Fibroblast of skin of left biceps (primary cell): ENCODE measurements at places on chromosomes 1 and 21.
A peak's percentile ranks its signal among the peaks of the same experiment; 100 is the strongest.

- DNase-seq = no peak
Measured at GRCh38 chr1:98382586-98382985, 278.9 kb upstream of the SNX7 start.

- no peak for DNase-seq
Measured at GRCh38 chr21:38913120-38913892, 107.6 kb downstream of the ETS2 start.

DNA sequence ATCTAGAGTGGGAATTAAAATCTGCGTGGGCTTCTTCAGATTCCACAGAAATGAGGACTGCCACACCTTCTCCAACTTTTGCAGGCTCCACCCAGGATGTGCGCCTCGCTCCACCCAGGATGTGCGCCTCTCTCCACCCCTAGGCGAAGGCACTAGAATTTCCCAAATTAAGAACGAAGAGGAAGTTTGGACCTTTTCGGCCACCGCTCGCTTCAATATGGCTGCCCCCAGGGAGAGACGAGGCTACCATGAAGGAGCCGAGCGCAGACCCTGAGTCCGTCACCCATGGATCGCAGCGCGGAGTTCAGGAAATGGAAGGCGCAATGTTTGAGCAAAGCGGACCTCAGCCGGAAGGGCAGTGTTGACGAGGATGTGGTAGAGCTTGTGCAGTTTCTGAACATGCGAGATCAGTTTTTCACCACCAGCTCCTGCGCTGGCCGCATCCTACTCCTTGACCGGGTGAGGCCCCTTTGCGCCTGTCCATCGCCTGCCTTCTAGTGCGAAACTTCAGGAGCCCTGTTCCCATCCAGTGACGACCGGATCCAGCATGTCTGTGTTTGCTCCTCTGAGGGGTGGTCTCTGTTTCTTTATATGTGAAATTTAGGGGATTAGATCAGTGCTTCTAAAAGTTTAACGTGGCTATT, at the start of the genes CRYZ and TYW3:
Gene CRYZ (minus strand): TSS at position 91 of the 644 bp plus-strand sequence. CDS start 8,229 bp downstream, outside the sequence.
Gene TYW3 (plus strand): TSS at position 193 of the 644 bp plus-strand sequence. CDS start 93 bp downstream, at position 286.
- peak; percentile 89 for DNase-seq

GRCh38 chr1:3174487-3175247, 105.7 kb downstream of the PRDM16 start:
- DNase-seq = no peak

GRCh38 chr1:92165389-92165788, 52.3 kb upstream of the C1orf146 start:
- DNase-seq = no peak

GRCh38 chr1:31297277-31298247, 730 bp downstream of the ZCCHC17 start:
- no peak for DNase-seq

- DNase-seq = no peak
Measured at GRCh38 chr1:196535727-196536126, 72.5 kb downstream of the KCNT2 start.

DNA sequence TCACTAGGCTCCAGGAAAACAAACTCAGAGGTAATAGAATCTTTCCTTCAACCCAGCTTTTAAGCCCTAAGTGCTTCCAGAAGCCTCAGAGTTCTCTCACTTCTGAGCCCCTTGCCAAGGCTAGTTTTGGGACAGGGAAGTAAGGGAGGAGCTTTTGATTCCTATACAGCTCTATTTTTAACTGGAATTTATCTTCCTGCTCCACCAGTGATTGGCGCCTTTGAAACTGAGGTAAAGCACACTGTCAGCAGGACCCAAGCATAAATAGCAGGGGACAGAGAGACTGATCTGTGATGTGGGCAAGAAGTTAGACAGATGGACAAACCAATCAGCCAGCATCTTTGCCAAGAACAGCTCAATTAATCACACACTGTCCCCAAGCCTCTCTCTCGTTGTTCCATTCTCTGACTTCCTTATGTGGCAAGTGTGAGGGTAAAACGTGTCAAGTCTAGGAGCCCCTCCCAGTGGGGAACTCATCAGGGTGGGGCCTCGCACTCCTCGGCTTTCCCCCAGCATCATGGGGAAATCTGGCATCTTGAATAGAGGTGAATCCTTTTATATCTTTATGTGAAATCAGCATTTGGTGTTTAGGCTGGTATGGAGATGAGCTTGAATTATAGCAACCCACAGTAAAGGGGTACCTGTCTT, 40.2 kb upstream of the MPZL1 start:
- DNase-seq = no peak

- DNase-seq = no peak
Measured at GRCh38 chr1:22470227-22470626, 18.6 kb downstream of the ZBTB40 start.

DNA sequence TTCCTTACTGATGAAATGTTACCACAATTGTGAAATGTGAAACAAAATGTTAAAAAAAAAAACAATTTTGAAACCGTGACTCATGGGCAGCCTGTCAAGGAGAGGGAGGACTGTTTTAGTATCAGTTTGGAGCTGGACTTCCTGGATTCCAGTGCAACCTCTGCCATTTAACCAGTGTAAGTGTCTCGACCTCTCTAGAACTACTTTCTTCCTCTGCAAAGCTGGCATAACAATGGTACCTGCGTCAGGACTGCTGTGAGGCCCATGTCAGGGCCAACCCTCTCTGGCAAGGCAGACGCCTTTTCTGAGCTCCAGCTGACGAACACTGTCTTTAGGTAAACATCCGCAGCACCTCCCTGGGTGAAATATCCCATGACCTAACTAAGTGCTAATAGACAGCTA, 20.9 kb downstream of the URB1 start:
- DNase-seq = peak; percentile 44

- no peak for DNase-seq
Measured at GRCh38 chr1:41779360-41779759, 139.4 kb downstream of the HIVEP3 start.

- DNase-seq = no peak
Measured at GRCh38 chr21:38511662-38512243, 13.5 kb upstream of the ERG start.

GRCh38 chr21:41393876-41394465, 32.1 kb upstream of the MX1 start:
- DNase-seq = no peak

DNA sequence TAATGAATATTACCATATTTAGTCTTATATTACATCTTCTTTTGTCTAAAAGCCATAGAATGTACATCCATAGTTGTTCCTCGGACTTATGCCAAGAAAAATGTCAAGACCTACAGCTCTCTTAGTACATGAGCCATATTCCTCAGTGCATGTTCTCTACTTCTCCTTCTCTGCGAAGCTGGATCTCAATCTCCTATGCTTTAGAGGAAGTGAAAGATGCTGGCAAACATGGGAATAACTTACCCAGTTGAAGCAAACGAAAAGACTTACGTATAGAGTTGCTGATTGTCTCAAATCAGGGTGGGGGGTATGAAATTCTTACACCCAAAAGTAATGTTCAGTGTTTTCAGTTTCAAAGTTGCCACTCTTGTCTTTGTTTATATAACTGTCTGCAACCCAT, 32.7 kb downstream of the OR13G1 start:
- DNase-seq = no peak

DNA sequence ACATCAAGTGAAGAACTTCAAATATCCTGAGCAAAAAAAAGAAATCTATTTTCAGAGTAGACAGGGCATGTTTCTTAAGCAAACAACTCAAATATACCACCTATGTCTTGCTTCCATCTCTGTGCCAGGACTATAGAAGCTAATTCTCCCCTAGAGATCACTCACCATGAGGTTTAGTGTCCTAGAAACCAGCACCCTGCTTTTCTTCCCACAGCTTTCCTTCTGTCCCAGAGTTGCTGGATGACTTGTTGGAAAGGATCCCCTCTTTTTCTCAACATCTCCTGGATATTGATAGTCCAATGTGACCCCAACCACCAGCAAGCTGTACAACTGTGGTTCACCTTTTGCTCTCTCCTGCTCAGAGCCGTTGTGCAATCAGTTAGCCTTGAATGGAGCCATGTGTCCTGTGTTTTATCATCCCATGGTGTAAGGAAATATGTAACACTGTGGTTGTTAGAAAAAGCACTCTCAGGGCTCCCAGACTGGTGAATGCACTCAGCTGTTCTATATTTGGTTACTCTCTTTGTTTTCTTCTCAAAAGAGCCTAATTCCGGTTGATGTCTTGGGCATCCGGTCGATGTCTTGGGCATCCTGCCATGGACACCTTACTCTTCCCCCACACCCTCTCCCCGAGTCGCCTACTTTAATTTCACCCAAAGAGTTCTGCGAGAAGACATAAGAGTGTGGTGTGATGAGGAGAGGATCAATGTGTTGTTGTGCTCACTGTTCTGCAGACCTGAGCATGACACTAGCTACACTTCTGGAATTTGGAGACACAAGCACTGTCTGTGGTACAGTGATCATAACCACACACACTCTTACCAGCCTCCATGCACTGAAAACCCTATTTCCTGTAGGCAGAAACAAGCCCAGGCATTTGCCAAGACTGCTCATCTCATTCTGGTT, 1.7 kb downstream of the TNFSF4 start:
- peak; percentile 32 for DNase-seq

DNA sequence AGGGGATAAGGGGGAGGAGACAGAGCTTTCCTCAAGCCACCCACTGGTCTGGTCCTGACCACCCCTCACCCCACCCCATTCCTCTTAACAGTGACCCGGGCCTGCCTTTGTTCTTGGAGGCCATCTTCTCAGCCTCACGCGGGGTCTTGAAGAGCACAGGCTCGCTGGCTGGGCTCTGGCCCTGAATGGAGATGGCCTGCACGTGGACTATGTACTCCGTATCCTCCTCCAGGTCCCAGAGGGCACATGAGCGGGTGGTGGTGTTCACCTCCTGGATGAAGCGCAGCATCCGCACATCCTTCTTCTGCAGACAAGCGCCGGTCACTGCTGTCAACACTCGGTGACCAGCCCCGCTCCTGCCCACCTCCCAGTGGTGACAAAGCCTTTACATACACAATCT, 2.6 kb downstream of the FNDC5 start:
- DNase-seq = no peak

- no peak for DNase-seq
Measured at GRCh38 chr1:163928069-163928468, 606.3 kb downstream of the NUF2 start.

GRCh38 chr1:179968284-179968993, 13.8 kb downstream of the CEP350 start:
- no peak for DNase-seq

GRCh38 chr1:28236656-28237322, 865 bp downstream of the ATP5IF1 start:
- DNase-seq = no peak

GRCh38 chr1:2541619-2542245, 11.7 kb upstream of the HES5 start:
- DNase-seq = no peak

GRCh38 chr1:235069577-235070563, 58.8 kb downstream of the TOMM20 start:
- no peak for DNase-seq

DNA sequence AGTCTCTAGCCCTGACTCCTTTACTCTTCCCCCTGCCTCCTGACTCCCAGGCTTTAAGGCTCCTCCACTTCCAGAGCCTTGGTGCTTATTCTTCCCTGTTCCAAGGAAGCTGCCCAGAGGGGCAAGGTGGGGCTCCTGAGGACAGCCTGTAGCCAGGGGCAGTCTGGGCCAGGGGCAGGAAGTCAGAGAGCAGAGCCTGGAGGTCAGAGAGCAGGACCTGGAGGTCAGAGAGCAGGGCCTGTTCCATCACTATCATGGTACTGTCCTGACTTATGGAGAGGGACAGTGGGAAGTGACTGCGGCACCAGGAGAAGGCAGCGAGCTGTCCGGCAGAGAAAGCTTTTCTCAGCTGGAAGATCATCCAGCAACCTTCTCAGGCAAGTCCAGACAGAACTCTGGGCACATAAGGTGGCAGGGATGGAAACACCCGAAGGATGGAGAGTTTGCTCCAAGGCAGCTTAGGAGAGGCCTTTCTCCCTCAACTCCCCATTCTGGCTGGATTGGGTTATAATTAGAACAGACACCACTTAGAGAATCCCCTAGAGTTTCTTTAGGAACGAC, 25.0 kb downstream of the PLXNA2 start:
- DNase-seq = no peak

- no peak for DNase-seq
Measured at GRCh38 chr1:167654975-167655575, 25.0 kb downstream of the RCSD1 start.

DNA sequence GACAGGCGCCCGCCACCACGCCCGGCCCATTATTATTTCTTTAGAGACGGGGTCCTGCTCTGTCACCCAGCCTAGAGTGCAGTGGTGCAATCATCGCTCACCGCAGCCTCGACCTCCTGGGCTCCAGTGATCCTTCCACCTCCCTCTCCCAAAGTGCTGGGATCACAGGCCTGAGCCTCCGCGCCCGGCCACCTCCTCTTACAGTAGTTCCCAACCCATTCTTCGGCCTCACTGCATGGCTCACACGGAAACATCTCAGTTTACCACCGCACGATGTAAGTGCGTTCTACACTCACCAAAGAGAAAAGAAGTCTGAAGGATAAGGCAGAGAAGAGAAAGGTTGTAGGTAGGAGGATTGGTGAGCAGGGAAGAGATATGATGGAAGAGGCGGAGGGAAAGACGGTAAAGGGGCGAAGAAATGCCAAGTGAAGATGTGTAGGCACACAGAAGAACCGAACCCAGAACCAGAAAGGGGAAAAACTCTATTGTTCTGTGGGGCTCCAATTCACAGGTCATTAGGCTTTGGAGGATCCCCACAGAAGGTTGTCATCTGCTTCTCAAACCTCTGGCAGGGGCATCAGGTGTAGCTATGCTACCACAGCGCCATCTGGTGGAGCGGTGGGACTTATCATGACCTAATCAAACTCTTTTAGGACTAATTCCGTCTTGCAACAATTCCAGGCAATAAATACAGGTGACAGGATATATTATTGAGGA, 504.2 kb downstream of the SMYD3 start:
- DNase-seq = peak; percentile 65

- no peak for DNase-seq
Measured at GRCh38 chr1:167136191-167136614, 42.3 kb downstream of the STYXL2 start.

DNA sequence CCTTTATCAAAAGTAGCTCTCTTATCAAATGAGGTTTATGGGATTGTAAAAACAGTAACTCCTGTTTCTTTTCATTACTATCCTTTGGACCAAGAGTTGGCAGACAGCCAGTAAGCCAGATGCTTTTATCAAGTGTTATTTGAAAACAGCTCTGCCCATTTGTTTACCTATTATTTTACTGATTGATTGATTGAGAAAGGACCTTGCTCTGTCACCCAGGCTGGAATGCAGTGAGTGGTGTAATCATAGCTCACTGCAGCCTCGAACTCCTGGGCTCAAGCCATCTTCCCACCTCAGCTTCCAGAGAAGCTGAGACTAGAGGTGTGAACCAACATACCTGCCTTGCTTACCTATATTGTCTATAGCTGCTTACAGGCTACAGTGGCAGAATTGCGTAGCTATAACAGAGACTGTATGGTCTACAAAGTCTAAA, 3.6 kb downstream of the PRKAB2 start:
- DNase-seq = no peak

- no peak for DNase-seq
Measured at GRCh38 chr1:64110924-64111777, 92.3 kb upstream of the UBE2U start.

DNA sequence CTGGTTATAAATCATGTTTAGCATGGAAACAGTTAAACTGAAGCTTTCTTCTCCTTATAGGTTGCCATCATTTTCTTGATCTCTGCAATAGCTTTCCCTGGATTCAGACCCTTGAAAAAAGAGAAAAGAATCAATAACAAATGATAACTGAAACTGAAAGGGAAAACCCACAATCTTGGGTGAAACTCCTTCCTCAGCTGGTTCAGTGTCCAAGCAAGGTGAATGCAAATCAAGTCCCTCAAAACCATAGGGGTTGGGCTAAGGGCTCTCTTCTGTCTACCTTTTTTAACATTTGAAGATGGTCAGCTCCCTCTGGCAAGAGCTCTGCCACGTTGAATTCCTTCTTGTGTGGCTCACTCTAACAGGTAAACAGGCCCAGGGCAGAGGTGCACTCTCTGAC, 7.1 kb upstream of the ATP13A2 start:
- DNase-seq = no peak
